NCI-H2227 treated with DMSO at 0.1 percent for 48 hours (cell line): ENCODE measurements at places on chromosomes 7 and 10.

DNA sequence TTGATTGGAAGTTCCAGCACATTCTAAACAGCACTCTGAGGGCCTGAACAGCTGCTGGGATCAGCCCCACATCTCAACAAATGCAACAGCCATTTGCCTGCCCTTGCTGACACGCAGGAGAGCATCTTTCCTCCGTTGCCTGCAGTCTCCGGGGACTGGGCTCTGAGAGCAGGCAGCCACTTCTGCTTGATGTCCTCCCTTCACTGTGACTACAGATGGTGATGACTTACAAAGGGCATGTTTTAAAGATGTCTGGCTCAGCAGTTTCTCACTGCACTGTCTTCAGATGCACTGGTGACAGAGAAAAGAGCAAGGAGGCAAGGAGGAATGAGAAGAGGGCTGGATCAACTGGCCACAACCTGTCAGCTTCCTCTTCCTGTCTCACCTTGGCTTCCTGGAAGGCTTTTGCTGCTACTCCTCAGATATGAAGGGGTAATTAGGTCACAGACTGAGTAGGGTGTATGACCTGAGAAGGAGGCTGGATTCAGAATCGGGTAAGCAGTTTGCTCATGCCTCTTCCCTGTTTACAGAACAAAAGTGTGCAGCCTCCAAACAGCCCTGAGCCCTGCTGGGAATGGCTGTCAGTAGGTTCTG lies 143.5 kb upstream of the GHITM start:
- no peak for DNase-seq

- no peak for DNase-seq
Observed at GRCh38 chr10:4046030-4046429, 261.0 kb upstream of the KLF6 start.

DNA sequence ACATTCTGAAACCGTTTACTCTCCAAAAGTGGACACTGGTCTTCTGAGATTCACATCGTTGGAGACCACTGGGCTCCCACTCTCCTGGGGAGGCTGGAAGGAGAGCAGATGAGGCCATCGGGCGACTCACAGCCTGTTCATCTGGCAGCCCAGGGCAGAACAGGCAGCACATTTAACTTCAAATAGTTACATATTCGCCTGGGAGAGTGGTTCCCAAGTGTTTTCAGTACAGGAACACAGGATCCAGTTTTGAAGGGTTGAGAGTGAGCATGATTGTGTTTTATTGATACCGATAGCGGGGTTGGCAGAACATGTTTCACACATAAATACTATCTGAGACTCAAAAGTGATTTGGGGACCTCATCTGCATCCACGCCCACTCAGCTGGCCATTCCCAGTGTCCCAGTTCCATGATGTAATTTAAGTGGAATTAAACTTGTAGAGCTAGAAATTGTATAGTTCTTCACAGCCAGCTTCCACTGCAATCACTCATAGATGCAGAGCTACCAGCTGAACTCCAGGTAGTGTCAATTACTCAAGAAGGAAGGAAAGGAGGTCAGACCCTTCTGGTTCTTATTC lies 22.8 kb upstream of the PNLIP start:
- DNase-seq = no peak

DNA sequence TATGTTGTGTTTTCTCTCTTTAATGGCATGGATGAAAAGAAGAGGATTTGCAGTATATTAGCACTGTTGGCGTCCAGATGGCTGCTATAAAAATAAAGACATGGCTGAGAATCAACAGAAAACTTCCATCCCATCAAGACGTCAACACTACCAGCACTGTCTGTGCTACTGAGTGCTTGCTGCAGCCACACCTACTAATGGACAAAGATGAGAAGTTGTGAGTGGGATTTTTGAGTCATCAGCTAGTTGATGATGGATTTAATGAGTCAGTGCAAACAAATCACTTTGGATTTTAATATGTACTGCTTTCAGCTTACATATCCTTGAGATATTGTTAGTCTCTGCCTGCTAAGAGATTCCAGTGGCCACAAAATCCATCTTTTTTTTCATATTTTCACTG lies 631.0 kb upstream of the ANKRD30A start:
- no peak for DNase-seq

- no peak for DNase-seq
Observed at GRCh38 chr7:50146692-50147091, 53.6 kb upstream of the ZPBP start.

- no peak for DNase-seq
Observed at GRCh38 chr10:131635564-131636015, 265.2 kb upstream of the PPP2R2D start.

- DNase-seq = no peak
Observed at GRCh38 chr7:99112979-99113378, 30.9 kb downstream of the SMURF1 start.

DNA sequence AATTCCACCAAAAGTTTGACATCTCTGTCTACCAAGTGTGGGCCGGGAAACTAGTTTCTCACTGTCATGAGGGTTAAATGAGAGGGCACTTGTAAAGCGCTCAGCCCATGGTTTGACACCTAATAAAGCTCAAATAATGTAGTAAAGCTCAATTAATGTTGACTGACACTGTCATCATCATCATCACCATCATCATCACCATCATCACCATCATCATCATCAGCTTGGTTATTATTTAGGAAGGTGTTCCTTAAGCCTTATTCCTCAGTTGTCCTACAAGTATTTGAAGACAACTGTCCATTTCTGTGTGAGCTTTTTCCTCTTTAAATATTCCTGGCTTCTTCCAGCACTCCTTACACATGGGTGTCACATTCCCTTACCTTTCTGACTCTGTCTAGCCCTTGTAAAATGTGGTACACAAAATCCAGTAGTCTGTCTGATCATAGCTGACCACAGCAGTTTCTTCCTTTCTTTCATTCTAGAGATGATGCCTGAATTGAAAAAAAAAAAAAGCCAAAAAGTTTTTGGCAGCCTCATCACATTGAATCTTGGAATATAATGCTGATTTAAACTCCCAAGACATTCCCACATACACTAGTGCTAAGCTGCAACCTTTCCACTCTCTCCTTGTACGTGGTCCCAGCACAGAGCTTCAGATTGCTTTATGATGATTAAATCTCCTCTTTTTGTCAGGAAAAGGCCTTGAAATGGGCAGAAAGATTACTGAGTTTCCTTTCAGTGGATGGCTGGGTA lies 40.6 kb upstream of the SEPHS1 start:
- no peak for DNase-seq

GRCh38 chr10:8527773-8528172 lies 473.3 kb downstream of the GATA3 start:
- DNase-seq = no peak

GRCh38 chr10:59096631-59097030 lies 79.8 kb upstream of the PHYHIPL start:
- DNase-seq = no peak

GRCh38 chr7:141014524-141015395 lies at the start of gene MRPS33:
Gene MRPS33 (minus strand): TSS chr7:141014952. CDS start chr7:141010633, 4,319 bp downstream.
- peak; percentile 99 for DNase-seq

DNA sequence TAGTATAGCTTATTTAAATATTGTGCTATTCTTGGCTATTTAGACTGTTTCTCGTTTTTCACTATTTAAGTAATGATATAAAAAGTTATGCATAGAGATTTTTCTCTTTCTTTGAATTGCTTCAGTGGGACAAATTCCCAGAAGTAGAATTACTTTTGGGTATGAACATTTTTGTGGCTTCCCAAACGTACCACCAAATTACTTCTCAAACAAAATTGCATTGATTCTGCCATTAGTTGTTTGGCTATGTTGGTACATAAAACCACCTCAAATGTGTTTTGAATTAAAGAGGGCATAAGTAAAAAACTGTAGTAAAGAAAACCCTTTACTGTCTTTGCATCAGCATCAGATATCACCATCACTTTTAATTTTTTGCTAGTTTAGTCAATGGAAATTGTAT lies 31.0 kb downstream of the AKR1B1 start:
- DNase-seq = no peak

DNA sequence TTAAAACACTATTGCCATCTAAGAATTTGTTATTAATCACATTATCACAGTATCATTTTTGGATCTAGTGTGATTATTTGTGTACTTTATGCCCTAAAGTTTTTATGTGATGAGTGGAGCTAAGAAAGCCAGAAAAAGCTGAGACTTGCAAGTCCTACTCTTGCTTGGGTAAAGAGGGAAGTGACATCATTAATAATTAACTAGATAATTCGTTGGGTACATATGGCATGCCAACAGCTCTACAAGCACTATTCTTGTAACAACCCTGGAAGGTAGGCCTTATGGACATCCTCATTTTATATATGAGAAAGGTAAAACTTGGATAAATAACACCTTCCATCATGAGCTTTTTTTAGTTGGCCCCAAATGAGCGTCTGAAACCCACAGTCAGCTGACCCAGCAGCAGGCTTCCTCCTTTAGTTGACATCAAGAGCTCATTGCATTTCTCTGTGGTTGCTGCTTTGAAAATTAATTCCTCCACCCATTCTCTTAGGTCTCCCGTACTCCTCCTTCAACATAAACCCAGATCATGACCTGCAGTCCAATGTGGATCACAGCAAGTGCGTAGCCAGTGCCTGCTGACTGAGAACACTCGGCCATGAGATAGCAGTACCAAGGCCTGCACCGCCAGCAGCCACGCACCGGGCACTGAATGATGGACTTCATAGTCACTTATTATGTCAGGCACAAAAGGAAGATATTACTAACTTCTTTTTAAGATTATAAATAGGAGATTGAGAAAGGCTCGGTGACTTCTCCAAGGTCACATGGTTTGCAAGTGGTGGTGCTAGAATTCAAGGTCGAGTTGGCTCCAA lies 292.0 kb upstream of the AOAH start:
- DNase-seq = no peak

DNA sequence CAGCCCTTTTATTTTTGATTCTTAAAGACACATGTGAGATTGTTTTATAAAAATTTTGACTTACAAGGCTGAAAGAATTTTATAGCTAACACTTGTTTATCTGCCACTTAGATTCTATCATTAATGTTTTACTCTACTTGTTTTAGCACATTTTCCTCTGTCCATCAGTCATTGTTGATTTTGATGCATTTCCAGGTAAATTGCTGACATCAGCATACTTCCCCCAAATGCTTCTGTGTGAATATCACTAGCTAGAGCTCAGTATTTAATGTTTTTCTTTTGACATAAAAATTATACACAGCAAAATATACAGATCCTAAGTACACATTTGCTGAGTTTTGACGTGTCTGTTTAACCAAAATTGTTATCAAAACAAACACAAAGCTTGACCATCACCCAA lies 43.0 kb downstream of the INPP5A start:
- no peak for DNase-seq

- no peak for DNase-seq
Observed at GRCh38 chr10:83289373-83289772, 849.9 kb upstream of the GHITM start.

- no peak for DNase-seq
Observed at GRCh38 chr7:22542669-22543068, 42.7 kb upstream of the STEAP1B start.

DNA sequence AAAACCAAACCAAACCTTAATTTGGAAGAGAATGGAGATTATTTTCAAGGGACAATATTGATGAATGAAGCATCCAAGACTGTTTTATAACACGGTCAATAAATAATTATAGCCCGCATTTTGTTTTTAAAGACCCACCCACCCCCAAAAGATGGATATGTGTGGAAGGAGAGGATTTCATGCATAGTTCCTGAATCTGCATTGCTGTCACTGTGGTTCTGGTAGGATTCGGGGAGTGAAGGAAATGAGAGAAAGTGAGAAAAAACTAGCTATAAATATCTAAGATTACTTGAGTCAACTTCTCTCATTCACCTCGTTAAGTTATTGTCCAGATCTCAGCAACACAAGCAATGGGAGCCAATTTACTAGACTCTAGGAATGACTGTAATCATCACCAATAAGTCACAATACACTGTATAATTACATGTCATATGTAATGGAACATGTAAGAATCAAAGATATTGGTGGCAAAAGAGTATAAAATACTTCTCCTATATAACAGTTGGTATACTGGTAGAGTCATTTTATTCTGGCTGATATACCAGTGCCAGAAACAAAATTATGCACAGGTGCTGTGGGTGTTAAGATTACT lies 30.2 kb downstream of the NAMPT start:
- no peak for DNase-seq

DNA sequence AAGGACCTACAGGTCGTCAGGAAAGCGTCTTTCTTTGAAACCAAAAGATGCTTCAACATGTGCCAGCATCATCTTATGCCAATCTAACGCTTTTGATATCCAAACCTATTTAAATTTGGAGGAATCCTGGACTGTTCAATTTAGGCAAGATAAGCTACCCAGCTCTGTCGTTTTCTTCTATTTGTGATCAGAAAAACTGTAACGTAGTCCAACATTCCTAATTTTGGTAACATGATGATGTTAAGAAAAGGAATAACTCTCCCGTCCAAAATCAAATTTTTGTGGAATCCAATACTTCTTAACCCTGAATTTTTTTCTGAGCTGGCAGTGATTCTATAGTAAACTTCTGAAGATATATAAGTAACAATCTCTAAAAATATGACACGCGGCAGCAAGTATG lies 93.3 kb upstream of the MKX start:
- no peak for DNase-seq

GRCh38 chr10:114392112-114392835 lies 12.0 kb downstream of the AFAP1L2 start:
- DNase-seq = no peak

- DNase-seq = no peak
Observed at GRCh38 chr10:16316733-16317390, 119.9 kb upstream of the PTER start.

- no peak for DNase-seq
Observed at GRCh38 chr7:23121165-23121564, 15.6 kb downstream of the KLHL7 start.

GRCh38 chr10:119770928-119771327 lies 45.1 kb downstream of the INPP5F start:
- DNase-seq = no peak

DNA sequence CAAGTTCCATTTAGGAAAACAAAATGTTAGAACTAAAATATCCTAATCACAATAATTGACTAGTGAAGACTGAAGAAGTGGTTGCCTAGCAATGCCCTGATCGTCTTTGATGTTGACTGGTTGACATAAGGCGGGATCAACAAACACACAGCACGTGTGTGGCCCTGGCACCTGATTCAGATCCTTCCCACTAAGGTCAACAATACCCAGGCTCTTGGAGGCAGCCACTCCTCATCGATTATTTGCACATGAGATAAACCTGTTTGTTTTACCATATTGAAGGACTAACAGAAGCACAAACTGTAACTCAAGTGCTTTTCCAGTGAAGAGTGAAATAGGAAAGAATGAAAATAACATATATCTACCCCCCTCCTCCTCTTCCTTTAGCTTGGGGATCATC lies 15.6 kb downstream of the FANK1 start:
- DNase-seq = no peak

DNA sequence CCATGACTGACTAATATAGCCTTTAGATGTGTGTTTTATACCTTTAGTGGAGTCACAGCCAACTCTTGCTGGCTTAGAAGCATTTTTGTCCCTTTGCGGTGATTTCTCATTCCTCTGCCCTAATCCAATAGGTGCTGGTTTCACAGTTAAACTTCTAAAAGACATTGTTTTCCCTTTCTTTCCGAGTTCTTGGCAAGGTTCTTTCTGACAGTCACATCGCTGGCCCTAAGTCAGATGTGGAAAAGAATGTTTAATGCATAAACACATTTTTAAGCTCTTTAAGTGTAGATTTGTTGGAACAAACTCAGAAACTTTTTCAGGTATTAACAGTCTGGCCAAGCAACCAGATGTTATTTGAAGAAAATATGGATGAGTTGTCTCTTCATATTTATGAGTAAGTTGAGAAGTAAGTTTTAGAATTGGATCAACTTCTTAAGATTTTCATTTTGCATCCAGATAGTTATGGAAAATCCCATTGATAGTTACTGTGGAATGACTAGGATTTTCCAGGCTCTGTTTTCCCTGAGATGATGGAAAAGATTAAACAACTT lies 4.1 kb downstream of the EPDR1 start:
- DNase-seq = no peak
